NCI-H1092 (cell line): ENCODE measurements at places on chromosomes 16 and 17.

DNA sequence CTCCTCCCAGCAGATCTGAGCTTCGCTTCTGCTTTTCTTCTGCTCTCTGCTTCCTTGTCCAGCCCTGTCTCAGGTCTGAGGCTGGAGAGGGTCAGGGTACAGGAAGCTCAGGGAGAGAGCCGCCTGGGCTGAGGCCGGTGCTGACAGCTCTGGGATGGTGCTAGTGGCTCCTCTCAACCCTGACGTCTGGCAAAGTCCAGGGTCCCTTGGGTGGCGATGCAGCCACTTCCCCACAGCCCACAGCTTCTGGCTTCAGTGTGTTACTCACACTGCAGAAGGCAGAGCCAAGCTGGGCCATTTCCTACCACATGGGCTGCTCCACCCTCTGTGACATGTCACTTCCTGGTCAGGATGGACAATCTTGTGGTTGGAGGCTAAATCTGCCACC is at the start of gene CD300C:
Gene CD300C (minus strand): TSS at position 273 of the 388 bp plus-strand sequence. CDS start 333 bp downstream, outside the sequence.
- DNase-seq = no peak

GRCh38 chr17:64154717-64155116 is 24.8 kb upstream of the ERN1 start:
- DNase-seq = no peak

- DNase-seq = no peak
Observed at GRCh38 chr16:88086571-88087516, 135.6 kb downstream of the BANP start.

GRCh38 chr17:19397556-19398041 is 10.6 kb upstream of the MFAP4 start:
- no peak for DNase-seq

DNA sequence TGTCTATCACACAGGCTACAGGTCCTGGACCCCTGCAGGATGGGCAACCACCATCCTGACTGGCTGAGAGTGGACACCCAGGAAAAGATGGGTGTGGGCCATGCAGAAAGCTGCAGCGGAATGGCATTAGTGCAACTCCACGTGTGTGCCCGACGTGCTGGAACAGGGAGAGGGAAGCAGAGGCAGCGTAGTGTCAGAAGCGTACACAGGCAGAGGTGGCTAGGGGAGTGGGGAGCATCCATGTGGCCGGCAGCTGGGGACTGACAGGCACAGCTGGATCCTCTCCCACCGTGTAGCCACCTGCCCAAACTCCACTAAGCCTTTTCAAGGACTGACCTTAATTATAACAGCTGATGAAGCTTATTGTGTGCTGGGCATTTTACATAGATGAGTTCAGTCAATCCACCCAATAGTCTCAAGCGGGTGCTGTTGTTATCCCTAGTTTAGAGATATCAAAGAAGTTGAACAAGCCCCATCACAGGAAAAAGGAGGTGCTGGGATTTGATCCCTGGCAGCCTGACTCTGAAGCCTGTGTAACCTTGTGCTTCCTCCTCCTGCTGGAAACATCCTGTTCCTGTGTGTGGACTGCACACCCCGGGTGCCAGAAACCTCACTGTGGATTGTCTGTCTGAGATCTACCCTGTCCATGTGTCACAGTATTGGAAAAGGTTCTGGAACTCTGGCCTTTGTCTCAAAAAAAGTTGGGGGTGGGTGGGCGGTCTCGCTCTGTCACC is 114.0 kb downstream of the PRKCA start:
- no peak for DNase-seq

DNA sequence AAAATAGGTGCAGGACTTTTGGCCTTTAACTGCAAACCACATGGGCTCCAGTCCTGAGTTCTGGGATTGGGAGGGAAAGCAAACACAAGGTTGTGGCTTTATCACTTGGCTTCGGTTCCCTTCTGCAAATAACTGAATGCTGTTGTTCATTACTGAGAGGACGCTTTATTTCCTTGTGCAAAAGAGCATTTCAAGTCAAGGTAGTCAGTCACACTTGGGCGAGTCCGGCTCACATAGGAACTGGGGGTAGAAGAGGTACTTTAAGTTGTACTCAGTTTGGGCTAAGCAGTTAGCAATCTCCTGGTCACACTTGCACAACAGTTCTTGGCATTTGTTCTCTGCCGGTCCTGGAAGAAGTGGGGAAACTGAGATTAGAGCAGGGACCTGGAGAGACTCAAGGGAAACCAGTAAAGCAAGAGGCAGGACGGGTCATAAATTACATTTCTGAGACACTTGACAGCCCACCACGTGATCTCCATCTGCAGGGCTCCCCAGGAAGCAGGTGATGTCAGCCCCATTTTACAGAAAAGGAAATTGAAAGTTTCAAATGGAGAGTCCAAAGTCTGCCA is 21.6 kb downstream of the PLA2G10 start:
- DNase-seq = no peak

GRCh38 chr16:29985271-29985811 is 10.1 kb downstream of the HIRIP3 start:
- DNase-seq = no peak

GRCh38 chr17:41325126-41325525 is 9.6 kb upstream of the KRTAP17-1 start:
- DNase-seq = no peak

GRCh38 chr17:27754549-27754948 is 45.8 kb downstream of the NOS2 start:
- no peak for DNase-seq

DNA sequence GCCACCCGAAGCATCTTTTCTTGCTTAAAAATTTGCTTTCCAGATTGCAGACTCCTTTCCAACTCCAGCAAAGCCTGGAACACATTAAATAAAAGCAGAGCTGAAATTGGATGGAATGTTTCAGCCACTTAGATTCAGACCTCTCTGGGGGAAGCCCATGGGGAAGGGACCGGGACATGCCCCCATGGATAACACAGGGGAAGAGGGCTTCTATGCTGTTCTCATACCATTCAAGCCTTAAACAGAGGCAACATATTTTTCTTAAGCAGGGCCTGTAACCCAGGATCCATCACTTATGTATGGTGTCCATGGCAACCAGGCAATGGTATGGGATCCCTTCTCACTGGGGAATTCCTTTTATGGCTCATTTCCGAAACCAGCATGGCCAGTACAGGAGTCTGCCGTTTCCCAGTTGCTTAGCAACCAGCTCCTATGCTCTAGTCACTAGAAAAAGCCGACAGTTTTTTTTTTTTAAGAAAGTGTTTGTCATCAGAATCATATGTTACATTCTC is 62.0 kb upstream of the MARCHF10 start:
- peak; percentile 53 for DNase-seq

DNA sequence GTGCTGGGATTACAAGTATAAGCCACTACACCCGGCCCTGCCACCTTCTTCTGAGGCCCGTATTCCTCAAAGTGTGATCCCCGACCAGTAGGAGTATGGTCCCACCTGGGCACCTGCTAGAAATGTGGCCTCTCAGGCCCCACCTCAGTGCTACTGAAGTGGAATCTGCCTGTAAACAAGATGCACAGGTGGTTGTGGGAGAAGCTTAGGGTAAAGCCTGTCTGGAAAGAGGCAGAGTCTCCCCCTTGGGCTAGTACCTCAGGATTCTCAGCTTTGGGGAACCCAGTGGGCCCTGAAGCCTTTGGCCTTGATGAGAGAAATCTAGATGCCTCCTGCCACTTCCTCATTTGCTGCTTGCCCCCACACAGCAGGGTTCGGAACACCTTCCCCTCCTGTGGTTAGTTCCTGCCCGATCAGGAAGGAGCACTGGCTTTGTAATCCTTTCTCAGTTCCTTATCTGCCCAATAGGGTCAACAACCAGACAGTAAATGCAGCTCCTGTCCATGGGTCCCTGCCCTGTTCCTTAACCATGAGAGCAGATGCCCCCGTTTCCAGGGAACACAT is 25.2 kb downstream of the TK2 start:
- no peak for DNase-seq

- no peak for DNase-seq
Observed at GRCh38 chr16:1781254-1781653, 1.1 kb downstream of the SPSB3 start.

DNA sequence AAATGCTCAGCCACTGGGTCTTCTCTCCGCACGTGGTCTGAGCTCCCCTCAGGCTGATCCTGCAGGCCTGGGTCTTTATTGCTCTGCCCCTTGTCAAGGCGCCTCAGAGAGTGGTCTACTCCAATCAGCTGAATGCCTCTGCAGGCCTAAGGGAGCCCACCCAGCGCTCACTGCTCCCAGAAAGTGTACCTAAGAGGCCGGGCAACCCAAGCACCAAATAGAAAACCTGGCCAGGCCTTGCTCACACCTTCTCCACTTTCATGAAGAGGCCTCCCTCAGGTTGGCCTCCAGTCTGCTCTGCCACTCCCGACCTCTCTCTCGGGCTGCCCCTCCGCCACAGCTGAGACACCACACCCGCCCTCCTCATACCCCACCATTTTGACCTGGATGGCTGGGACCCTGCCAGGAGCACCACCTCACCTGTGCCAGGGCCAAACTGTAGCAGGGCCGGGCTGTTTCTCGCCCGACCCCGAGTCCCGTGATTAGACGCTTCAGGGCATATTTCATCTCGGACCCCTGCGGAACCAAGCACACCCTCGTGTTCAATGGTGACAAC is 665 bp downstream of the MYBBP1A start:
- DNase-seq = no peak

DNA sequence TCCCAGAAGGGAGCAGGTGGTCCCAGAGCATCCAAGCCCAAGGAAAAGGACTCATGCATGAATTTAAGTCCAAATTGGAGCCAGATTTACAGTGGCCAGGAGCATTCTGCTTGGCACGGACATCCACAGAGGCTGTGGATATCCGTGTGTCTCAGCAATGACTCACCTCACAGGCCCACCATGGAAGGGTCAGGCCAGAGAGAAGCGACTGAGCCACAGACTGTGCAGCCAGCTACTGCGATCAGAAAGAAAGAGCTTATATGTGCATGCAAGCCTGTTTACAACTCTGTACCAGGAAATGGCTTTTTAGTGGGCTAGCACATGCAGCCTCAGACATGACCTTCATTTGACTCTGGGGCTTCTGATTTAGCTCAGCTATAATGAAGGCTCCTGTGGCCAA is 231.0 kb downstream of the C16orf95 start:
- DNase-seq = no peak
